Urothelium cell line (cell line): ENCODE measurements at places on chromosomes 13 and 19.

GRCh38 chr13:66780814-66781213 lies 449.3 kb downstream of the PCDH9 start:
- DNase-seq: no peak

GRCh38 chr13:22062478-22063205 lies 391.8 kb downstream of the FGF9 start:
- no peak for DNase-seq

DNA sequence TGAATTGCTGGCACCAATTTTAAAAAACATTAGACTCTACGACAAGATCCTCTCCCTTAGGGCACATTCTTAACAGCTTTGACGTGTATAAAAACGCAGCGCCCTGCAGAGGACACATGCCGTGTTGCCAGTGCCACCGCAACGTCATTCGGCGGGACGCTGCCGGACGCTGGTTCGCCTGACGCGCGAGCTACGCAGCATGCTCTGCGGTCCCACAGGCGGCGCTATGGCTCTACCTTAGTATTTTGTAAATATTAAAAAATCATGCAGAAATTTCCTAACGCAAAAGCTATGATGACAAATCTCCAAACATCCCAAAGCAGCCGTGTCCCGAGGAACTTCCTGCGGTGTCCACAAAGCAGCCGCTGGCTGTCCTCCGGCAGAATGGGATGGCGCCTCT lies 4.2 kb upstream of the ADPRHL1 start:
- DNase-seq: no peak

DNA sequence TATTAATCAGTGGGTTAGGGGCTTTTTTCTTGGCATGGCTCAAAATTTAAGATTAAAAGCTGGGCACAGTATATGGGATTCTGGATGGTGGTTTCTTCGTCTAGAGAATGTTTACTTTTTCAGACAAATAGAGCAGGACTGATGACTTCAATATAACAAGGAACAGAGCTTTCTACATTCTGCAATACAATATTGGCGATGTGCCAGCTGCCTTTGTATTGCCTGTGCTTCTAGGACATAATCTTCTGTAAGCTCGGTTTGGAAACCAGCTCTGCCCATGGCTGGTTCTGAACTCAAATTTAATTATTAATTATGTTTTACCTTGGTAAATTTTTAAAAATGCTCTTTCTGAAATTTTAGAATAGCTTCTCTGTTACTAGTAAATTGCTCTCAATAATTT lies 139.1 kb upstream of the TRPC4 start:
- DNase-seq: no peak

DNA sequence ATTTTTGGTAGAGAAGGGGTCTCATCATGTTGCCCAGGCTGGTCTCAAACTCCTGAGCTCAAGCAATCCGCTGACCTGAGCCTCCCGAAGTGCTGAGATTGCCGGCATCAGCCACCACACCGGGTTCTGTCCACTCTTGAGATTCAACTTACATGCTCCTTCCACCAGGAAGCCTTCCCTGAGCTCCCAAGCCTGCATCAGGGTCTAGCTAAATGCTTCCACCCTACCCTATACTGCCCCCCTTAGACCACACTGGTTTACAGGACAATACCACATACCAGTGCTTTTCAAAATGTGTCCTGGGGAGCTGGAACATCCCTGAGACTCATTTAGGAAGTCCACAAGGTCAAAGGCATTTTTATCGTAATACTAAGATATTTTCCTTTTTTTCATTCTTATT lies 15.1 kb upstream of the CACNG8 start:
- DNase-seq: no peak

DNA sequence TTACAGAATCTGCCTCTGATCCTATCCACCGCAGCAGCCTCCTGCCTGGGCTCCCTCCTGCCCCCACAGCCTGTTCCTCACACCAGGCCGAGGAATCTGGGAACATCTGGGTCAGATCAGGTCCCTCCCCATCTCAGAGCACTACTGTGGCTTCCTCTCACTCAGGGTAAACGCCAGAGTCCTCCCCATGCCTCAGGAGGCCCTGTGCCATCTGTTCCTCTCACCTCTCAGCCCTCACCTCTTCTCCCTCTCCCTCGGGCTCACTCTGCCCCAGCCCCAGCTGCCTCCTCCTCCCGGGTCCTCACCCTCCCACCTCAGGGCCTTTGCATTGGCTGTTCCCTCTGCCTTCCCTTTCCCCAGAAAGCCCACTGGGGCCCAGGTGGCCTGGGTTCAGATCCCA lies 18.2 kb downstream of the FCGBP start:
- DNase-seq: no peak

GRCh38 chr13:113654175-113654560 lies 3.8 kb downstream of the ATP4B start:
- DNase-seq: no peak

DNA sequence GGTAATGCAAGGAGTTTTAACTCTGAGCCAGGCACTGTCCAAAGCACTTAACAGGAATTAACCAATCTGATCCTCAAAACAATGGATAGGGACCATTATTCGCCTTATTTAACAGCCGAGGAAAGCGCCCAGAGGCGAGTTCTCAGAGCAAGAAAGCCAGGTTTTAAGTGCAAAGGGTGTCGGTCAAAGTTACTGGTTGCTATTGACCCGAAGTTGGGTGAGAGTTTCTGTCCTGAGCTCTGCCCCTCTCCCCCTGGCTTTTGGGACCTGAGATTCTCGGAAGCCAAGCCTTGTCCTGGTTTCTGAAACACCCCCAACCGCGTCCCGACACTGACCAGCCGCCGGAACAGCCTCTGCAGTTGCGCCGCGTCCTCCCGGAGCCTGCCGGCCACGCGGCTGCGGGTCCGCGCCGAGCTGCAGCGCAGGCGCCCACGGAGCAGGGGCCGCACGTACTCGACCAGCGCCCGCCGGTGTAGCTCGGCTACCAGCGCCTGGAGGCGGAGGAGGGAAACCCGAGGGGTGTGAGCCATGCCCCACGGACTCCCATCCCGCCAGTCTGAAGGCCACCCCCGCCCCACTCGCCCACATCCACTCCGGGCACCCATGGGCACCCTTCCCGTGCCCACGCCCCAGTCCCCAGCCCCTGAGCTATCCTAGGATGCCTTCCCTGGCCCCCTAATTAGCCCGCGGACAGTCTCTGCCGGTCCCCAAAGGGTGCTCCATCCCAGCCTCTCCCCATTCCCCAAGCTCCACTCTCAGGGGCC lies 27.8 kb downstream of the EXOC3L2 start:
- no peak for DNase-seq
